T-cell (primary cell): ENCODE measurements at places on chromosomes 11 and 22.

DNA sequence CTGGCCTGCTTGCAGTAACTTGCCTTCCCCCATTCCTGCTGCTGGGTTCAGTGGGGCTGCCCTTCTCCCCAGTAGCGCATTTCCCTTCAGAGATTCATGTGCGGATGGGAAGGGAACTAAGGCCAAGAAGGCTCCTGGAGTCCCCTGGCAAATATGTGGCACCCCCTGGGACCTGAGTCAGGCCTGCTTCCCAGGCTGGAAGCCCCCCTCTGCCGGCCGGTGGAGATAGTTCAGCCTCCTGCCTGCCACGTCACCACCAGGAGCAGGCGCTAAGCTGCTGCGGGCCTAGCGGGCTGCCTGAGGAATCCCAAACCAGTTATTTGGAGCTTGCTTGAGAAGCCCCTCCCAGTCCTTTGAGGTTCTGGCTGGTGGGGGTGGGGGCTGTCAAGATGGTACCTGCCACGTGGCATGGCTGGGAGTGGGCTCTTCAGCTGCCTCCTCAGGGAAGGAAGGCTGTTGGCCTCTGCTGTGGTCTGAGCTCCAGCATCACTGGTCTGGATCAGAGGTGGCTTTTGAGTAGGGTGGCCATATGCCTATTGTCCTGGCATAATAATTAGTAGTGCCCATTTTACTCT lies 2.0 kb downstream of the SERPINH1 start:
- DNase-seq = no peak

- no peak for DNase-seq
Observed at GRCh38 chr11:35288309-35288708, 131.0 kb downstream of the SLC1A2 start.

DNA sequence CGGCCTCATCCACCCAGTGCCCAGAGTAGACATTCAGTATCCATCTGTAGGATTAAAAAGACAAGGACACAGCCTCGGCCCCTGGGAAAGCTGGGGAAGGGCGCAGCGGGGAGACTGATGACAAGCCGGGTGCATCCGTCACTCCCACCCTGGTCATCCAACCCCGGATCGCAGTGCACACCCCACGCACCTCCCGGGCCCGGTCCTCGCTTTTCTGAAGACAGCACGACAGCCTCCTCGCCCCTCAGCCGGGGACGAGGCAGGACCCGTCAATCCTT lies 1.1 kb downstream of the FCHSD2 start:
- peak; percentile 30 for DNase-seq

DNA sequence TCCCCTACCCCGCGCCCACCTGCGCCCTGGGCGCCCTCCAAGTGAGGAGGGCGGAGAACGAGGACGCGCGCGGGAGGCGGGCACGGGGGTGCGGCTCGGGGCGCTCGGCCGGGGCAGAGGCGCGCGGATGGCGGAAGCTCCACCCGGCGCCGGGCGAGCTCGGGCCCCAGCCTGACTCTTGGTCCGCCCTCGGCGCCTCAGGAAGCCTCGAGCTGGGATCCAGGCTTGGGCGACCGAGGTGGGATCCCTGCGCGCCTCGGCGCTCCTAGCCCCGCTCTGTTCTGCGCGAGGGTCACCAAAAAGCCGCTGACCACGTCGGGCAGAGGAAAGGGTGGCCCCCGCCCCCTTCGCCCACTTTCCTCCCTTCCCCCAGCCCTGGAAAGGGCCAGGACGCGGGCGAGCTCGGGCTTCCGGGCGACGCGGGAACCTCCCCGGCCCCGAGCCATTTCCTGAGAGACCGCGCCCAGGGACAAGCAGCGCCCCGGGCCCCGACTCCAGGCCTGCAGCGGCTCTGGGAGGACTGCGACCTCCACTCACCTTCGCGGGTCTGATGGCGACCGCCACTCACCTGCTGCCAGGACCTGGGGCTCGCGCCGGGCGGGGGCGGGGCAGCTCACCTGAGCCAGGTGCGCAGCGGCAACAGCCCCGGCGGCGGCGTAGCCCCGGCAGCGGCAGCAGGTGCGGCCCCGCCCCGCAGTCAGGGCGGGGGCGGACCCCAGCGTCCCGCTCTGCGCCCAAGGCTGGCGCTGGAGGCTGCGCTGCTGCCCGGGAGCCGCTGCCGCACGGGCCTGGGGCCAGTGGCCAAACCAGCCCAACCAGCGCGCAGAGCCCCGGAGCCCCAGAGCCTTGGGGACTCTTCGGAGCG lies 2.2 kb upstream of the SIGIRR start:
- DNase-seq = peak; percentile 40

- DNase-seq = no peak
Observed at GRCh38 chr11:68550485-68550817, 89.9 kb downstream of the PPP6R3 start.

- no peak for DNase-seq
Observed at GRCh38 chr11:117230999-117231841, 653 bp downstream of the PCSK7 start.

GRCh38 chr22:40210818-40211217 lies 33.1 kb downstream of the TNRC6B start:
- no peak for DNase-seq

DNA sequence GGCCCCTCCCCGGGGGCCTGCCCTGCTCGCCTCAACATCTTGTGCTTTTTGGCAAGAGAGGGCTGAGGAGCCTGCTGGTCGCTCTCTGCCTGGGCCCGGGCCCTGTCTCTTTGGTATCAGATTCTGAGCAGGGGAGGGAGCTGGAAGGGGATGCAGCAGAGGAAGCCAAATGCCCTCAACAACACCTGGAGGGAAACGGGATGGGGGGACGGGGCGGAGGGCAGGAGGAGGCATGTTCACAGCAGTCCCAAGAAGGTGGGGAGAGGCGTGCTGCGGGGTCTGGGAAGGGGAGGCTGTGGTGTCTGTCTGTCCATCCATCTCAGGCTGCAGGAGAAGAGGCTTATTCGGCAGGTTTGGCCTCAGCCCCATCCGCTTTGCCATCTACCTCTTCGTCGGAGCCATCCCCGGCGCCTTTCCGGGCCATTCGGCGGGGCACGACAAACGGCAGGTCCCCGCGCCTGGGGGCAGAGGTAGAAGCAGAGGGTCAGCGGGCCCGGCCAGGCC lies 29.4 kb downstream of the APOL1 start:
- no peak for DNase-seq

- no peak for DNase-seq
Observed at GRCh38 chr11:103380031-103380430, 270.8 kb downstream of the DYNC2H1 start.

GRCh38 chr22:37162221-37163095 lies 12.7 kb upstream of the IL2RB start:
- DNase-seq = peak; percentile 68

GRCh38 chr11:12279672-12280108 lies 97.7 kb upstream of the PARVA start:
- no peak for DNase-seq

GRCh38 chr11:63944987-63945386 lies 6.2 kb downstream of the NAA40 start:
- no peak for DNase-seq

DNA sequence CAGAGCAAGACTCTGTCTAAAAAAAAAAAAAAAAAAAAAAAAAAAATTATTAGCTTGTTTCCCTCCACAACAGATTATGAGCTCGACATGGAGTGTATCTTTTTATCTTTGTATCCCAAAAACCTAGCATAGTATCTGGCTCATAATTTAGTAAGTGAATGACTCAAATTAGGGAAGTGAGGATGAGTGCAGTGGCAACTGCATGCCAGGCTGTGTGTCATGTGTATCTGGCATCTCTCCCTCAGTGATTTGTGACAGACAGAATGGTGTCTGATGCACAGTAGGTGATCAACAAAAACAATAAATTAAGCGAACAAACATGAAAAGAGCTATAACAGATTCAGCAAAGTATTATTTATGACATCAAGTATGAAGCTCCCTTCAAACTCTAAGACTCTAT lies 7.2 kb downstream of the STK33 start:
- DNase-seq = no peak

DNA sequence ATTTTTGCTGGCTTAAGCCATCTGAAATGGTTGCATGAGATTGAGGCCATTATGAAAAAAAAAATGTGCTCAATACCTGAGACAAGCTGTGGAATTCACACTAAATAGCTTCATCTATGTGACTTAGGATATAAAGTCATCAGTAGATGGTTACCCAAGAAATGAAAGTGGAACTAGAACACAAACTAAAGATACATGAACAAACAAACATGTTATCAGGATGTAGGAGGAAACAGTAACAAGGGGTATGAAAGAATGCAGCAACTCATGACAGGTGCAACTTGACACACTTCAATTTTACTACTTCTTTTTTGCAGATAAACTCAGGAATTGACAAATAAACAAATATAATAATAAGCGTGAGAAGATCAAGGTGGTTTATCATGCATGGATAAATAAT lies 155.0 kb downstream of the WT1 start:
- DNase-seq = no peak

- DNase-seq = no peak
Observed at GRCh38 chr11:66345316-66345649, 379 bp upstream of the BRMS1 start.
